ENCODE measurements at places on chromosomes 11 and 22.

DNA sequence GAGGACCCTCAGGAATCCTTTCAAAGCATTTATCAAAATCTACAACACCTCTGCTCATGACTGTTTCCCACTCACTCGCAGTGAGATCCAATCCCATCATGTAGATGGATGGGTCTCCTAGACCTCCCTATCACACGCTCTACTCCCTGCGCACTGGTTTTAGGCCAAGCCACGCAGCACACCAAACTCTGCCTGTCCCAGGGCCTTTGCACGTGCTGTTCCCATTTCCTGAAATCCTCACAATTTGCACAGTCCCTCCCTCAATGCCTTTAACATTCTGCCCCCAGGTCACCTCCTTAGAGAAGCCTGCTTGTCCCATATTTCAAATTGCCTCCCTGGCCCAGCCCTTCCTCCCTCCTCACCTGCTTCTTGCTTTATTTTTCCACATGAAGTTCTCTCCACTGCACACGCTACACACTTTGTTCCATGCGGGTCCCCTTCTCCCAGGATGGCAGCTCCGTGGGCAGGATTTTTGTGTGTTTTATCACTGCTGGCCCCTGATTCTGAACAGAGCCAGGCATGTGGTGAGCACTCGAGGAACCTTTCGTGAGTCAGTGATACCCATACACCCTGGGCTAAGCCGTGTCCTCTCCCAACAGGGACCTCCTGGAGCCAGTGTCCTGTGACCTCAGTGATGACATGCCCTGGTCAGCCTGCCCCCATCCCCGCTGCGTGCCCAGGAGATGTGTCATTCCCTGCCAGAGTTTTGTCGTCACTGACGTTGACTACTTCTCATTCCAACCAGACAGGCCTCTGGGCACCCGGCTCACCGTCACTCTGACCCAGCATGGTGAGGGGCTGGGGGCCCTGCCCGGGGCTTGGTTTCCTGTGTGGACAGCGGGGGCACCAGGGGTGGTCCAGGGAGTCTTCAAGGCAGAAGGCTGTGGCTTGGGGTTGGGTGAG, 12.2 kb downstream of the CSF2RB start:
- DNase-seq, result no peak

DNA sequence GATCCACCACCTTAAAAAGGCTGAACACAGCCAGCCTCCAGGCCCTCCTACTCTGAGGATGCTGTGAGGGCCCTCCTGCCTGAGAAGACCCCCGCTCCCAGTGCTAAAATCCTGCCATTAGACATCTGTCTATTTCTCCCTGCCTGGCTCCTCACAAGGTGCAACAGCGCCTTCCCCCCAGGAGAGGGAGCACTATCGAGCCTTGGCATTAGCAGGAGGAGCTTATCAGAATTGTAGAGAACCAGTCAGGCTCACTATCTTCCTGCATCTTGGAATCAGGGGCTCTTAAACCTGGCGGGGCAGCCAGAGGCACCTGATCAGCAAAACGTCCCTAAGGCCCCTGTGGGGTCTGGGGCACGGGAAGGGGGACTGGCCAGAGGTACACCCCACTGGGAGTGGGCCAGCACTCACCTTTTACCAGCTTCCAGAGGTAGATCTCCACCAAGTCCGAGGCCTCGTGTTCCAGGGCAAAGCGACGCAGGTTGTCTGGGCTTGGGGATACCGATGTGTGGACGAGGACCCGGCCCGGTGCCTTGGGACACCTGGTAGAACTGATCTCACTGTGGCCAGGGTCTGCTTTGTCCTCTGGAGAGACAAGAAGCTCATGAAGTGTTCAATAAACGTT, 28.7 kb downstream of the CHRDL2 start:
- no peak for DNase-seq

DNA sequence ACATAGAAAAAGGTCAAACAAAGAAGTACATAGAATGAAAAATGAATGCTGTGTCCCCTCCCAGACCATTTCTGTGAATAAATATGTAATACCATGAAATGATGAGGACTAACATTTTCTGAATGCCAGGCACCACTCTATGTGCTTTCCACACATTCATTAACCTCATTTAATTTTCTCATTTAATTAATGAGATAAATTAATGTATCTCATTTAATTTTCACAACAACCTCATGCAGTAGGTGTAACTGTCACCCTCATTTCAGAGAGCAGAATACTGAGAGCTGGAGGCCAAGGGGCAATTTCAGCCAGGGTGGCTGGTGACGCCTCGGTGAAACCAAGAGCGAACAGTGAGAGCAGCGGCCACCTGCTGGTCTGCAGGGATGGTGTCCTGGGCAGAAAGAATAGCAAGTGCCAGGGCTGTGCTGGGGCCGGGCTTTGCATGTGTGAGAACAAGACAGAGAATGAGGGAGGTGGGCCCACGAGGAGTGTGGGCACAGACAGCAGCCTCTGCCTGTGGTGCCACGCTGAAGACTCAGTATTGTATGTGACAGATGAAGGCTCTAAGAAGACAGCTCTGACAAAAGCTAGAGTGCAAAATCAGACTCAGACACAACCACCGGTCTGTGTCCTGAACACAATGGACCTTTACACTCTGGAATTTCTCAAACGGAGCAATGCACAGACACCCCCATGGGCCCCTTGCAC, 1.8 kb upstream of the SERPIND1 start:
- DNase-seq, result no peak

DNA sequence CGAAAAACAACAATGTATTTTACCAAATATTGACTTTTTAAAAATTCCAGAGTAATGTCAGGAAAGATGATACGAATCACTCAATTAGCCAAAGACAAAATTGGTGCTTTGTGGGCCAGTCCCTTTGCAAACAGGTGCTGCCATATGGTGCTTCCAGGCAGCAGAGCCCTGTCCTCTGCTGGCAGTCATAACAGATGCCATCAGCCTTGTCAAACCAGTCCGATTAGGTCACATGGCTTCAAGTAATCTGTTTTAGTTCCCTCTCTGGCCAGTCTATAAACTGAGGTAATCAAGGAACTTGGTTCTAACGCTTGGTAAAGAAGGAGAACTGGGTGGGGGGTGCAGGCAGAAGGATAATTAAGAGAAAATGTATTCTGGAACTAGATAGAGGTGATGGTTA, 49.1 kb upstream of the CAPRIN1 start:
- no peak for DNase-seq

GRCh38 chr11:96279018-96279895, 63.7 kb downstream of the MAML2 start:
- no peak for DNase-seq

DNA sequence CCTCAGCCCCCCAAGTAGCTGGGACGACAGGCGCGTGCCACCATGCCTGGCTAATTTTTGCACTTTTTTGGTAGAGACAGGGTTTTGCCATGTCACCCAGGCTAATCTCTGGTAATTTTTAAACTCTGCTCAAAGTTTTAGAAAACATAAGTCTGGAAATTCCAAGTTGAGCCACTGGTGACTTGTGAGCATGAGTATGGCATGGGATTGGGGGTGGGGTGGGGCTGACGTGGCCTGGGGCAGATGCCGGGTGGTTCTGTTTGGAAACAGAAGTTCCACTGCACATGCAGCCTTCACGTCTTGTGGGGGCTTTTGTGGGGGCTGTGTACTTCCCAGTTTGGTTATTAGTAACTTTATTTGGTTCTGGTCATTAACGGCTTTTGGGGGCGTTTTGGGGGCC, 67.3 kb downstream of the PTPRJ start:
- no peak for DNase-seq

DNA sequence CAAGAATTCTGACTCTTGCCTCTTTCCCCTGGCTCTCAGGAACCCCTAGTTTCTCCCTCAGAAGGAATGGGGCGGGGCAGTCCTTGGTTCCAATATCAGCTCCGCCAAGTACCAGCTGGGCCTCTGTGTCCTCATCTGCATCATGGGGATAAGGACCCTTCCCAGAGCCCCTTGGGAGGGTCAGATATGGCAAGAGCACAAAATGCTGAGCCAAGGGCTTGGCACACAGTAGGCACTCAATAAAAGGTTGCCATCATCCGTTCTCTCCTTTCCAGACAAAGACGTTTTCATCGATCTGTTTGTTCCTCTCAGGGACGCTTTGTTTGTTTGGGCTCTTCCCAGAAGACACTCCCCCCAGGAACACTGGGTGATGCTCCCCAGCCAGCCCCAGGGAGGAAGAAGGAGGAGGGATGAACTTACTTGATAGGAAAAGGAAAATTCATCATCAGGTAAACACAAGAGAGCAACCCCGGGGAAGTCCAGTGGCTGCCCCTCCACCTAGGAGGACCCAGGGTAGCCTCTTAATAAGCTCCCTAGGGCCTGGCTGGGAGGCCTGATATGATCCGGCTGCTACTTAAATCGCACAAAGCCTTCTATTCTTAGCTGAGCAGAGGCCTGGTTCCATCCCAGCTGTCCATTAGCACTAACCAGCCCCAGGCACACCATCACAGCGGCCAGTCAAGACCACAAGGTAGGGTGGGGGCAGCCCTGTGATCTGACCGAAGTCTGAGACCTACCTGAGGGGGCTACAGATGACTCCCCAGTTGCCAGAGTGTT, 19.6 kb downstream of the GDPD5 start:
- DNase-seq, result no peak

- no peak for DNase-seq
Observed at GRCh38 chr11:32172848-32173834, 82.3 kb downstream of the RCN1 start.
